ENCODE measurements at places on chromosomes 7 and 10.
A peak's percentile ranks its signal among the peaks of the same experiment; 100 is the strongest.

GRCh38 chr10:4939224-4940072, 23.8 kb upstream of the AKR1C1 start:
- DNase-seq = no peak

- DNase-seq = no peak
Measured at GRCh38 chr7:99387912-99388311, 13.4 kb downstream of the ARPC1B start.

GRCh38 chr7:134706468-134706867, 59.8 kb downstream of the BPGM start:
- DNase-seq = no peak

DNA sequence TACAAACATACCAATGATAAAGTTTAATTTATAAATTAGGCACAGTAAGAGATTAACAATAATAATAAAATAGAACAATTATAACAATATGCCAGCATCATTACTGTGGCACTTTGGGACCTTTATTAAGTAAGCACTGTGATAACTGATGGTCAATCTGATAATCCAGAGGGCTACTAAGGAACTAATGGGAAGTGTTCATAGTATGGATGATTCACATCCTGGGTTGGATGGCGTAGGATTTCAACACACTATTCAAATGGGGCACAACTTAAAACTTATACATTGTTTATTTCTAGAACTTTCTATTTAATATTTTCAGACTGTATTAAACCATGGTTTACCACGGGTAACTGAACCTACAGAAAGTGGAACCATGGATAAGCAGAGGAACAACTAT, 90.8 kb downstream of the KIF20B start:
- no peak for DNase-seq

- DNase-seq = no peak
Measured at GRCh38 chr7:38833329-38833728, 75.7 kb downstream of the VPS41 start.

DNA sequence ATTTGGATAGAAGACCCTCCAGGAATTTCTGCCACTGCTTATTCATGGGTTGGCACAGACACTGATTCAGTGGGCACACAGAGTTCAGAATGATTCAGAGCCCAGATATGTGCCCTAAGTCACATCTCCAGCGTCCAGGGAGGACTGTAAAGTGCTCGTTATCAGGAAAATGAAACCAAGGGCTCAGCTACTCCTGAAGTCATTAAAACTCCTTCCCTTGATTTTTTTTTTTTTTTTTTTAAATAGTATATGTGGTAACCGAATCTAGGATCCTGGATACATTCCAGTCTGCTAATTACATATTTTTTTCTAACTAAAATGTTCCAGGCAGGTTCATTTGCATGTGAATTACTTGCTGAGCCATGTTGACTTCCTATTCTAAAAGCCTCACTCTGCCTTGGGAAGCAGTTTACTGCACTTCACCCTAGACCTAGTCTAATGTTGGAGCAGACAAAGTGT, 34.7 kb downstream of the MET start:
- DNase-seq = no peak

GRCh38 chr10:71131096-71131495, 81.3 kb upstream of the UNC5B start:
- DNase-seq = no peak

- DNase-seq = no peak
Measured at GRCh38 chr10:80684259-80684658, 146.6 kb downstream of the SH2D4B start.

GRCh38 chr10:44850356-44850934, 60.7 kb upstream of the TMEM72 start:
- no peak for DNase-seq

GRCh38 chr10:46040004-46040403, 6.1 kb downstream of the MSMB start:
- DNase-seq = no peak

GRCh38 chr10:72523932-72524396, 101.9 kb downstream of the MICU1 start:
- no peak for DNase-seq

DNA sequence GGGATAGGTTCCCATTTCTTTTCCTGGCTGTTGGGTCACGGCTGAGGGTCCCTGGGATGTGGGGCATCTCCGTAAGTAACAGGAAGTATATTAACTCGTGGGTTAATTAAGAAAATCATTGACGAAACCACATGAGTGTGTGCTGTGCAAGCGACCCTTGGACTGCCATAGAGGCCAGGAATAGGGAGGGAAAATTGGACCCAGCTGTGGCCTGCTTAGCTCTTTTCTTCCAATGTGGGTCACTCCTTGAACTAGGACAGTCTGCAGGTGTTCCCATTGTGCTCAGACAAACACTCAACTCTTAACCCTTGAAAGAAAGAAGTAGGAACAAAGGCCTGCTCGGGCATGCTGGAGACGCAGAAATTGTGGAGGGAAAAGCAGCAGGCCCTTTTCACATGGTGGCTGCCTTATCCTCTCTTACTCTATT, 25.6 kb upstream of the PLEKHA1 start:
- DNase-seq = no peak

GRCh38 chr7:1357601-1358271, 101.5 kb downstream of the MICALL2 start:
- no peak for DNase-seq

DNA sequence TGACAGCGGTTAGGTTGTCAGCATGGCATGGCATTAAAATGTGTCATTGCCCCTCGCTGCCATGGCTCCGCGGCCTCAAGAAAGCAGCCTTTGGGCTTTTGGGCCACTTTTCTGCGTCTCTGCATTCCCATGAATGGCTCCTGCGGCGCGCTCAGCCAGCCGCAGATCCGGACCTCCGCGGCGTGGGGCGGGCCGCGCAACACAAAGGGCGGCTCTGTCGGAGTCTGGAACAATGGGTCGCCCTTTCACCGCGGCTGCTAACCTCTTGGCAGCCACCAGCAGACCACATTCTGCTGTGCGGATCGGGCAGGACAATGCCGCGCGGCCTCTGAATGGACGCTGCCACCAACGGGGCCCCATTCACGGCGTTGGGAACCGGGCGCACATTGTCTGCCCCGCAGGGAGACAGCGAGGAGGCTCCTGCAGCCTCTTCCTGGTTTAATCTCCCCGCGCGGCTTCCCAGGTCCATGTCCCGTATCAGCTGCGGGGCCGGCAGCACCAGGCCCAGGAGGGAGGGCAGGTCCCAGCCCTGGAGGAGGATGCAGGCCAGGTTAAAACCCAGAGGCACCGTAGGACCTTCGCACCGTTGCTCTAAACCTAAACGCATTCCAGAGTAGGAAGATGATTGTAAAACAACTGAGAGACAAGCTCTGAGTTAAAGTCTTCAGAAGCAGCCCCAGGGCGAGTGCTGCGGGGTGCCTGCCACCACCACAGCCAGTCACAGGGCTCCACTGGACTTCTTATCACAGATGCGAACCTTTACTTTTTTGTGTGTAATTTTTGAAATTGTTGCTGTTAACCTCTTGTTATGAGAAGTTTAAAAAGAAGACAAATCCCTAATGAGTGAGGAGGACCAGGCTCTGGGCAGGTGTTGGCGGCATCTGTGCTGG, 71.6 kb downstream of the NKX6-2 start:
- DNase-seq = peak; percentile 70

DNA sequence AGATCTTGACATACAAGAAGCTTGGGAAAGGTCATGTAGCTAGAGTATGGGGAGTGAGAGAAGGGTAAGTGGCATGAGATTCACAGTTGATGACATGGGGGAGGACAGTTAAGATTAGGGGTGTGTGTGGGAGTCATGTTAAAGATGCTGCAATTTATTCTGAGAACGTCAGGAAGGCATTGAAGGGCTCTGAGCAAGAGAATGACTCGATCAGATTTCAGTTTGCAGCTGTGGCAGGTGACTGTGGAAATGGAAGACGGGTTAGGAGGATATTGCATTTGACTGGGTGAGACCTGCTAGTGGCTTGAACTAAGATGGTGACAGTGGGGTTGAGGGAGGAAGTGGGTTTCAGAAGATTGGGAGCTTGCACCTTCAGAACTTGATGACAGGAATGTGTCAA, 5.6 kb downstream of the CDC123 start:
- no peak for DNase-seq

- DNase-seq = no peak
Measured at GRCh38 chr10:35012781-35013180, 77.4 kb downstream of the CUL2 start.

DNA sequence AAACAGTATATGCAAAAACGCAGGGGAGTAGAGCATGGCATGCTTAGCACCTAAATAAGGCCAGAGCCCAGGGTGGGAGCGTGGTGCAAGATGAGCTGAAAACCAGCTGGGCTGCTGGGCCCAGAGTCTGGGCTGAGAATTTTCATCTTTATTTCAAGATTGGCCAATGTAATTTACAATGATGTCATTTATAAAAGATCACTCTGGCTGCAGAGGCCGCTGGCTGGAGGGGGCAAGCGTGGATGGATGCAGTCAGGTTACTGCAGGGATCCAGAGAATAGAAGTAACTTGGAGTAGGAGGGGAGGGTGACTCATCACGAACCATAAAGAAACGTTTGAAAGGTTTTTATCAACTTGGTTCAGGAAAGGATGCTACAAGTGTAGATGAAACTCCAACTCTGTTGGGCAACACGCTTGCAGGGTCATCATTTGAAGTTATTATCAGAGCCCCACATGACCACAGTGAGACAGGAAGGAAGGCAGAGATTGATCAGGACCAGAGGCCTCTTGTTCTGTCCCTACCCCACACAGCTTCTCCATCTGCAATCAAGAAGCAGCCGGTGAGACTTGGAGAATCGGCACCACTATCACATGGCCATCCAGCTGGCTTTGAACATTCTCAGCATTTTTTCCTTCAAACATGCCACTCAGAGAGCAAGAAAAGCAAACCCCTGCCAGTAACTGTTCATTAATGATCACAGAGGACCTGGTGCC, 49.2 kb downstream of the ODAD2 start:
- DNase-seq = no peak

GRCh38 chr10:49606981-49607535, 3.1 kb upstream of the SLC18A3 start:
- DNase-seq = no peak

DNA sequence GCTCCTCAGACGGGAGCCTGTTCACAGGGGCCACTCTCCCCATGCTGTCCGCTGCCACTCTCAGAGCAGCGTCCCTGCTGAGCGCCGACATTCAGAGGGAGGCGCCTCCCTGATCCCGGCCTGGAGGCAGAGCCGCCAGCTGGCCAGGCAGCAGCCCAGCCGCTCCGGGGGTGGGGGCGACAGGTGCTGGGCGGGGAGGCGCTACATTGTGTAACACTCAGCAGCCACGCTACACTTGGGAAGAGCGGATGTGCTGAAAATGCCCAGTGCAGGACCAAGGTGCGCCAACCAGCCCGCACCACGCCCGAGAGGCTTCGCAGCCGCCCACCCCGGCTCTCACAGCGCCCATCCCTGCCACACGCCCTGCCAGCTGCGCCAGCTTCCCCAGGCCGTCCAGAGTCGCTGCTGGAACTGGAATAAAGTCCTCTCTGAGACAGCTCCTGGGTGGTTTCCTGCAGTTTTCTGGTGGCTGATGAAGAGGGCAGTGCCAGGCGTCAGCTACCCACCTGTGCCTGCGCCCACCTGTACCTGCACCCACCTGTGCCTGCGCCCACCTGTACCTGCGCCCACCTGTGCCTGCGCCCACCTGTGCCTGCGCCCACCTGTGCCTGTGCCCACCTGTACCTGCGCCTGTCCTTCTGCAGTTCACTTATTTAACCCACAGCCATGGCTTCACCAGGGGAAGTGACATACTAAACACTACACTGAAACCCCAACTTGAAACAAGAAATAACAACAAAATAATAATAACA, 25.7 kb downstream of the STK32C start:
- DNase-seq = no peak

- no peak for DNase-seq
Measured at GRCh38 chr7:85289279-85289678, 102.4 kb upstream of the SEMA3D start.

DNA sequence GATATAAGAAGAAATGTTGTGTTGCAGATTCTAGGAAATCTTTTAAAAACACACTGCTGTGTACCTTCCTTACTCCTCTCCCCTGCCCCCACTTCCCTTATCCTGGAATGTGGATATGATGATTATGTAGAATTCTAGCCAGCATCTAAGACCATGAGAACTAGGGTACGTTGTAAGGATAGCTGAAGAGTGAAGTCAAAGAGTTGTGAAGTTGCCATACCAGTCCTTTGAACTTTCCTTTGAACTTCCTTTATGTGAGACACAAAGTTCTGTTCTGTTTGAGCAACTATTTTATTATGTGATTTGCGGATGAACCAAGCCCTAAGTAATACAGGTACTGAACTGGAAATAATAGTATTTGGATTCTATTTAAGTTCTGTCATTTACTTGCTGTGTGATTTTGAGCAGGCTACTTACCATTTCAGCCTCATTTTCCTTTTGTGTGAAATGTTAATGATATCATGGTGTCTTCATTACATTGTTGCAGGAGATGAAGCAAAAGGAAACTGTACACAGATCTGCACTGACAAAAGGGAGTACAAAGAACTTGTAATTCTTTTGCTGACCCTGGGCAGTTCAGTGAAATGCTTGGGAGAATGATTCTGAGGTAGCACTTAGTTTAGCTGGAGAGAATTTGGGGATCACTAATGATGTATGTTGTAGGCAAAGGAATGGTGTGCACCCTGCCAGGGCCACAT, 31.4 kb downstream of the RPA3 start:
- no peak for DNase-seq

DNA sequence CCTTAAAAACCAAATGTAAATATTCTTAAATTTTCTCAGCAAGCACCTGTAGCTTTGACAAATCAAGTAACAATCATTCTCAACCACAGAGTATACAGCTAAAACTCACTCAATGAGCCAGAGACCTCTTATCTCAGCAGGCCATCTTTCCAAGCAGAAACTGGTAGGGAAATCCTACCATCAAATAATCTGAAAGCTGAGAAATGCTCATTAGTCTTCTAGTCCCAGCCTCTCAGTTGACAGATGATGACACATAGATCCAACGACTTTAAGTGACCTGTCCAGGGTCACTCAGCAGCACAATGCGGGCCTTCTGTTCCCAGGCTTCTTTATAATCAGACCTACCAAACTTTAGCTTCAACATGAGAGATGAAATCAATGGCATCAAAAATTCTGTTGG, 184.6 kb downstream of the SGMS1 start:
- DNase-seq = no peak

All from hypothalamus (tissue), 51 donors.